ENCODE measurements at places on chromosomes 4 and X. TPM values are rescaled to one million over a fixed set of nuclear protein-coding genes. Genes with fewer than 3 reads are reported as not detected.

Gene ADAM29
- total RNA-seq = not detected

DNA sequence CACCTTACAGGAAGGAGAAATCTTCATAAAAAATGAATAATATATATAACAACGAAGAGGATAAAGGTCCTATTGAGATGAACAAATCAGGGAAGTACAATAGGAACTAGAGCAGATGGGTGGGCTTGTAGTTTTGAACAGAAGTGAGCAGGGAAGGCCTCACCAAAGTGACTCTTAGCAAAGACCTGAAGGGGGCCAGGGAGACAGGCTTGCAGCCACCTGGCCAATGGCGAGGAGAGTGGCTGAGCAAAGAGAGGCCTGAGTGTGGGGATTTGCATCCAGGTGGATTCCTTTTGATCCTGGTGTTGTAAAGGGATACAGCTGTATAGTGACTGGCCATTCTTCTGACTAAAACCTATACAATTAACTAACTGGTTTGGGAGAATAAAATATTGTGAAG lies 354.1 kb downstream of the CAMK2D start:
- no peak for DNase-seq

GRCh38 chrX:134981910-134982309 lies 8.9 kb upstream of the SMIM10 start:
- no peak for DNase-seq

DNA sequence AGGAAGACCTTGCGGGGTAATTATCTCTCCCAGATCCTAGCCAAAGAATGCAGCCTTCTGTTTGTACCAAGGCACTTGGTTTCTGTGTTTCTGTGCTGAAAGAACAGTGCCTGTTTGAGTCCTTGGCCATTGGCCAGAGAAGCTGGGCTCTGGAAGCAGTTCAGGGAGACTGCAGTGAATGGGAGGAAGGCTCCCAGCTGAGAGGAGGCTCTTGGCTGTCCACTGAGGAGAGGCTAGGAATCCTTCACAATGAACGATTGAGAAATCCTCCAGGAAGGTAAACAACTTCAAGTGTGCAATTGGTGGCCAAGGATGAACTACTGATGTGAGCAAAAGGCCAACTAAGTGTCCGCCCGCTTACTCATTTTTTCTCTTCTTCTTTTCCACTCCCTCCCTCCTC lies 61.3 kb downstream of the HS3ST1 start:
- no peak for DNase-seq

DNA sequence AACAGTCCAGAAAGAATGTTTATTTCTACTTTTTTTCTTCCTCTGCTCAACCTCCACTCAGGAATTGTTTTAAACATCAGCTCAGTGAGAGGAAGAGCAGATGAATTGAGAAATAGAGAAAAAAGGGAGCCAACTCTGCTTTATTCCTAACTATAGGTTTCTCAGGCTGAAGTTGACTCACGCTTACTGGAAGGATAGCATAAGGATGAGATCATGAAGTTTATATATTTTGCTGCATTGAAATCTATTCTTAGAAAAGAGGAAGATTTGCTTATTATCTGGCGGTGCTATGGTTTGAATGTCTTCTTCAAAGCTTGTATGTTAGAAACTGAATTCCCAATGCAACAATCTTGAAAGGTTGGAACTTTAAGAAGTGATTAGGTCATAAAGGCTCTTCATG lies 1673.4 kb upstream of the PCDH7 start:
- no peak for DNase-seq
